Glutamatergic neuron (in vitro differentiated cells): ENCODE measurements at places on chromosomes 3 and 15.

DNA sequence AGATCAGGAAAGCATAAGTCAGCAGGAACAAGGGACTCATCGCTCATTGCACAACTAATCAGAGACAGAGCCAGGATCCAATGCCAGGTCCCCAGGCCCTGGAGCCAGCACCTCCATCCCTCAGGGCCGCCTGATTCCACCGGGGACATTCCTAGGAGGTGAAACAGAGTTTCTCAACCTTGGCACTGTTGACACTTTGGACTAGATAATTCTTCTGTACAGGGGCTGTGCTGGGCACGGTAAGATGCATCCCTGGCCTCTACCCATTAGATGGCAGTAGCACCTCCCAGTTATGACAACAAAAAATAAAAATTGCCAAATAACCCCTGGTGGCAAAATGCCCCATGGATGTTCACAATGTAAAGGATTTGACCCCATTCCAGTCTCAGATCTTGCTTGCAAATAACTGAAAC lies 127.7 kb downstream of the MTHFS start:
- DNase-seq, result no peak

GRCh38 chr15:84822653-84823281 lies 5.6 kb downstream of the ALPK3 start:
- DNase-seq, result no peak

- peak; percentile 42 for DNase-seq
Observed at GRCh38 chr3:167406876-167407492, 26.9 kb upstream of the ZBBX start.

- no peak for DNase-seq
Observed at GRCh38 chr15:39794954-39795353, 12.3 kb upstream of the FSIP1 start.
